ENCODE measurements at places on chromosomes 16 and 17.

DNA sequence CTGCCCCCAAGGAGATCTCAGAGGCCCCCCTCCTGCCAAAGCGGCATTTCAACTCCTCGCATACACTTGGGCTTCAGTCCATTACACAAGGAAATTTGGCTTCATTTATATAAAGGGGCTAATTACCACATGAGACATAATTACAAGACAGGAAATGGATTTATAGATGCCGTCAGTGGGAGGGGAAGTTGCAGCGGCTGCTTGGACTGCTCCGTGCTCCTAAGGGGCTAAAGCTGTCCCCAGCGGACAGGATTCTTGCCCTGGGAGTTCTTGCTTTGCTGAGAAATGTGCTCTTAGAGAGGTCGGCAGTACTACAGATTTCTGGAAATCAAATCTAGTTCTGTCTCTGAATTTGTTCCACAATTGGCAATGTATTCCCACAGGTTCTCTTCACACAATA lies 57.2 kb upstream of the NLK start:
- DNase-seq = no peak

GRCh38 chr17:1727876-1728630 lies 3.5 kb downstream of the WDR81 start:
- DNase-seq = no peak

GRCh38 chr17:67912656-67913055 lies 83.6 kb downstream of the C17orf58 start:
- DNase-seq = peak; percentile 19

DNA sequence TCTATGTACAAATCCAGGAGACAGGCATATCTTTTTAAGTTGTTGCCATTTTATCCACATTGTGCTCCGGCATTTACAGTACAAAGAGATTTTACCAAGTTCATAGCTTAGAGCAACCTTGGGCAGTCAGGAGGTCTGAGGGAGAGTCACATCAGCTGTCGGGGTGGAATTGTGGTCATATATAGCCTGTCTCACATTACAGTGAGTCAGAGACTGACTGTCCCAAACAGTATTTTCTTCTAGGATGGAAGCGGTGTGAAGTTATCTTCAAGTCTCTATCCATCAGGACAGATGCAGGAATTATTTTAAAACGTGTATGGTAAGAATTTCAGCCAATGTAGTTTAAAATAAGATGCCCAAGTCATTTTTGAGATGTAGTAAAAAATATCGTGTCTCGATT lies 53.0 kb downstream of the GPRC5B start:
- no peak for DNase-seq

GRCh38 chr17:37220607-37220953 lies 155.2 kb upstream of the C17orf78 start:
- no peak for DNase-seq

- DNase-seq = no peak
Measured at GRCh38 chr17:7982666-7983065, 19.7 kb upstream of the GUCY2D start.

- DNase-seq = no peak
Measured at GRCh38 chr16:63497408-63497807, 1461.2 kb upstream of the CDH8 start.

GRCh38 chr17:39132192-39132610 lies 19.2 kb downstream of the PLXDC1 start:
- DNase-seq = no peak

GRCh38 chr17:67276075-67276474 lies 31.1 kb upstream of the HELZ start:
- no peak for DNase-seq

- DNase-seq = no peak
Measured at GRCh38 chr17:20952183-20952582, 90.6 kb downstream of the USP22 start.

DNA sequence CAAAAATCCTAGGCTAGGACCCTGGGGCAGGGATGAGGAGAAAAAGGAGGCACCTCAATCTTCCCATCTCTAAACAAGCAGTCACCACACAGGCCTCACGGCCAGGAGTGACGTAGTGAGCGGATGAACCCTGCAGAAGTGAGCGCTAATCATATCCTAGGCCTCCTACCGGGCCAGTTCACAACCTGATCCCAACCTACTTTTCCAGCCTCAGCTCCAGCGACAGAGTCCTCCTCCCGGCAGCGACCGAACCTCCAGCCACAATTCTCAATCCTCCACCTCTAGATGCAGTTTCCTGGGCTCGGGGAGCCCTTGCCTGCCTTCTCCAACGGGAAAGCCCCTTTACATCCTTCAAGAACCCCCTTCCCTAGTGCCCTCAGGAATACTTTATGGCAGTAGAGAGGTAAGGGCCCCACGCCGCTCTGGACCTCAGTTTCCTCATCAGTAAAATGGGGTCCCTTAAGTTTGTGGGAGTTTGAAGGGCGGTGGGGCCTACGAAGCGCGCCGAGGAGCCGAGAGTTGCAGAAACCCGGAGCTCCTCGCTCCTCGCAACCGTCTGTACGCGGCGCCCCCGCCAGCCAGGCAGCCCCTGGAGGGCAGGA lies 1.4 kb downstream of the ZNF668 start:
- peak; percentile 37 for DNase-seq

DNA sequence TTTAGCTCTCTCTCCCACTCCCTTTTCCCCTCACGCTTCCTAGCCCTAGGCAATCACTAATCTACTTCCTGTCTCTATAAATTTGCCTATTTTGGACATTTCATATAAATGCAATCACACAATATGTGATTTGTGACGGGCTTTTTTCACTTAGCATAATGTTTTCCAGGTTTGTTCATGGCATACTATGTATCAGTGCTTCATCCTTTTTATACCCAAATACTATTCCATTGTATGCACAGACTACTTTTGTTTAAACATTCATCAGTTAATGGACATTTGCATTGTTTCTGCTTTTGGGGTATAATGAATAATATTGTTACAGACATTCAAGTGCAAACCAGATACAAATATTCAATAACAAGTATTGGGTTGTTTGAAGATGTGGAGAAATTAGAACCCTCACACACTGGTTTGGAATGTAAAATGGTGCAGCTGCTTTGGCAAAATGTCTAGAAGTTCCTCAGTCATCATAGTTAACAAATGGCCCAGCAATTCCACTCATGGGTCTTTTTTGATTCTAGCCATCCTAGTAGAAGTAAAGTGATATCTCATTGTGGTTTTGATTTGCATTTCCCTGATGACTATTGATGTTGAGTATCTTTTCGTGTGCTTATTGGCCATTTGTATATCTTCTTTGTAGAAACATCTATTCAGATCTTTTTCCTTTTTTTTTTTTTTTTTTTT lies 67.7 kb downstream of the TBX4 start:
- DNase-seq = no peak

- DNase-seq = no peak
Measured at GRCh38 chr17:75754378-75755204, 10.4 kb downstream of the GALK1 start.

DNA sequence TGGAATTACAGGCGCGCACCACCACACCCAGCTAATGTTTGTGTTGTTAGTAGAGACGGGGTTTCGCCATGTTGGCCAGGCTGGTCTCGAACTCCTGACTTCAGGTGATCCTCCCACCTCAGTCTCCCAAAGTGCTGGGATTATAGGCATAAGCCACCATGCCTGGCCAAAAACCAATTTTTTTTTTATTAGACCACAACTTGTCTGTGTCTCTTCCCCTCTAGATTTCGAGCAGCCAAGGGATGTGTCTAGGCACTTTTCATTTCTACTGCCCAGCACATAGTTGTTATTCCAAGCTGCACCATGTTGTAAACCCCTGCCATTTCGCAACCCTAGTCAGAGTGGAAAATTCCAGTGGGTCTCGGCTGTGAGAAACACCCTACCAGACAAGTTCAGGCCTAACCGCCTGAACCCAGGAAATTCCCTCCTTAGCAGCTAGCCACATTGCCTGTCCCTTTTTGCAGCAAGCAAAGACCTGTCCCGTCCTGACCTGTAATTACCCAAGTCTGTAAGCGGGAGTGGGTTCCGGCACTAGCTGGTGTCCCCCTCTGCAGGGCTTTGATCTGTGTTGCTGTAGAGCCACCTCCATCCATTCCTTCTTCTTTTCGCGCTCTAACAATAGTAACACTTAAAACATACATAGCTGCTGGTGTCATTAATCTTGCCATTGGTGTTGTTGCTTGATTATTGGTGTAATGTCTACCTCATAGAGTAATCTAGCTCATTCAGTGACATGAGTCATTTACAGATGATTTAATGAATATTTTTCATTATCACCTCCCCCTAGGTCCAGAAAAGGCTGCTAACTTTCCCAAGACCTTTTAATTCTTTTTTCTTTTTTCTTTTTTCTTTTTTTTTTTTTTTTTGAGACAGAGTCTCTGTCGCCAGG lies 77.3 kb upstream of the ATF7IP2 start:
- no peak for DNase-seq

GRCh38 chr17:79707931-79708891 lies 22.5 kb upstream of the ENPP7 start:
- peak; percentile 53 for DNase-seq

DNA sequence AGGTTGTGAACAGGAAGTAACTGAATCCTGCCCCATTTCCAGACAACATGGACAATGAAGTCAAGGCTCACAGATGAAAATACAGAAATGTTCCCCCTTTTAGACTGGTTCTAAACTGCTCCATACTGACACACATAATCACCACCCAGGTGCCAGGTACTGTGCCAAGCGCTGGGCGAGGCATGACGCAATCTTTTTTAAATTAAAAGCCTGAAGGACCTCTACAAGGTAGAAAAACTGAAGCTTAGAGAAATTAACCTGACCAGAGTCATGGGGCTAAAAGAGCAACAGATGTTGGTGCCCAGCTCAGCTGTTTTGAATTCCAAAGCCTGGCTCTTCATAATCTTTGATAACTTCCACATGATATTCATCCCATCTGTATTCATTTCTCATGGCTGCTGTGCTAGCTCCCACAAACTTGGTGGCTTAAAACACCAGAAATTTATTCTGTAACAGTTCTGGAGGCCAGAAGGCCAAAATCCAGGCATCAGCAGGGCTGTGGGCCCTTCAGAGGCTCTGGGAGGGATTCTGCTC lies 4.9 kb upstream of the RAB11FIP4 start:
- DNase-seq = no peak

DNA sequence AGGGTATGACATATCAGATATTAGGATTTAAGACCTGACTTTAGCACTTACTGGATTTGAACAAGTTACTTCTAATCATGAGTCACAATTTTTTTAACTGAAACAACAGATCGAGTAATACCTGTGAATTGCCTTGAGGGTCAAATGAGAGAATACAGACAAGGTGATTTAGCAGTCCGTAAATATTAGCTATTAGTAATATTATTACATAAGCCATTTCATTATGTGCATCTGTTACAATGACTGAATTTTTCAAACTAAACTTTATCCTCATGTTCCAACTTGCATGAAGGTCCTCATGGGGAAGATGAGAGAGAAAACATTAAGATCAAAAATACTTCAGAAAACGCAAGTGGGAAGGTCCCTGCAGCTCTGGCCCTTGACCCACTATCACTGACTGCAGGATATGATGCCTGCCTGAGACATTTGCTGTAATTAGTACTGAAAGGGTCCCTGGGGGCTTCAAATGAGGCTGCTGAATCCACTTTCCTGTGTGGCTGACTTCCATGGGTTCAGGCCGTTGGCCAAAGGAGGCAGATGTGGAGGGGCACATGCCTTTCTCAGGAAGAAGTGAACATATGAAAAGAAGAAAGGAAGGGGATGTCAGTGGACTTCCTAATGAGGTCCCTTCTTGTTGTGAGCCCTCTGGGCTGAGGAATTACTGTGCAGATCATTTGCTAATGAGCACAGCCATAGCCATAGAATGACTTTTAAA lies 441.7 kb downstream of the CDH11 start:
- DNase-seq = no peak

GRCh38 chr16:86490859-86491639 lies 19.3 kb upstream of the FOXF1 start:
- DNase-seq = no peak

DNA sequence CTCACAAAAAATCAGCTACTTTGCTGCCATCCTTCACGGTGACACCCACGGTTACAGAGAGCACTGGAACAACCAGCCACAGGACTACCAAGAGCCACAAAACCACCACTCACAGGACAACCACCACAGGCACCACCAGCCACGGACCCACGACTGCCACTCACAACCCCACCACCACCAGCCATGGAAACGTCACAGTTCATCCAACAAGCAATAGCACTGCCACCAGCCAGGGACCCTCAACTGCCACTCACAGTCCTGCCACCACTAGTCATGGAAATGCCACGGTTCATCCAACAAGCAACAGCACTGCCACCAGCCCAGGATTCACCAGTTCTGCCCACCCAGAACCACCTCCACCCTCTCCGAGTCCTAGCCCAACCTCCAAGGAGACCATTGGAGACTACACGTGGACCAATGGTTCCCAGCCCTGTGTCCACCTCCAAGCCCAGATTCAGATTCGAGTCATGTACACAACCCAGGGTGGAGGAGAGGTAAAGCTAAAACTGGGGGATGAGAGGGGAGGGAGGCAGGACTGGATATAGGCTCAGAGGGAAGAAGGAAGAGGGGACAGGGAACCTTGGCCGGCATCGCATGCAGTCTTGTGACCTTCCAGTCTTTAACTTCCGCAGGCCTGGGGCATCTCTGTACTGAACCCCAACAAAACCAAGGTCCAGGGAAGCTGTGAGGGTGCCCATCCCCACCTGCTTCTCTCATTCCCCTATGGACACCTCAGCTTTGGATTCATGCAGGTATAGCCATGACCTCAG lies 581 bp downstream of the CD68 start:
- DNase-seq = no peak

- no peak for DNase-seq
Measured at GRCh38 chr16:69508033-69508755, 57.6 kb upstream of the NFAT5 start.

GRCh38 chr16:16996827-16997226 lies 473.9 kb downstream of the XYLT1 start:
- no peak for DNase-seq

GRCh38 chr17:17147821-17148220 lies 58.3 kb downstream of the PLD6 start:
- DNase-seq = no peak

GRCh38 chr16:87245511-87245910 lies 71.7 kb downstream of the C16orf95 start:
- DNase-seq = no peak

DNA sequence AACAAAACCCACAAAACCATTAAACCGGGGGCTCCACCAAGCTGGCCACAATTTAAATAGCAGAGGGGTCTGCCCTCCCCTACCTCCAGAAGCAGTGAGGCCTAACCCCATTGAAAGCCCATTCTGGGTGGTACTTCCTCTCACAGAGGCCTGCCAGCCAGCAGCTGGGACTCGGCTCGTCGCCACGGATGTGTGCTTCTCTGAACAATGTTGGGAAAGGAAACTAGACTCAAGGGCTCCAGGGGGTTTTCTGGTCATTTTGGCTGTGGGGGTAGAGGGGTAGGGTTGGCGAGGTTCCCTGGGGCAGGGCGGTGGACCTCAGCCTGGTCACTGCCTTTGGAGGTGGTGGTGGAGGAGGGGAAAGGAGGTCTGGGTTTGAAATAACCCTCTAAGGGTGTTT lies 4.7 kb upstream of the PLCG2 start:
- DNase-seq = no peak

Data from stimulated activated CD4-positive, alpha-beta T cell treated with anti-CD3 and anti-CD28 coated beads, Interleukin-1b, Interleukin-23, amount 100 ng/mL, for 48 hours (primary cell).